ENCODE measurements at places on chromosomes 2 and 18.

- peak; percentile 25 for DNase-seq
Observed at GRCh38 chr2:187581125-187581896, 27.1 kb upstream of the TFPI start.

GRCh38 chr2:234324116-234324515, 172.8 kb downstream of the ARL4C start:
- DNase-seq, result no peak

DNA sequence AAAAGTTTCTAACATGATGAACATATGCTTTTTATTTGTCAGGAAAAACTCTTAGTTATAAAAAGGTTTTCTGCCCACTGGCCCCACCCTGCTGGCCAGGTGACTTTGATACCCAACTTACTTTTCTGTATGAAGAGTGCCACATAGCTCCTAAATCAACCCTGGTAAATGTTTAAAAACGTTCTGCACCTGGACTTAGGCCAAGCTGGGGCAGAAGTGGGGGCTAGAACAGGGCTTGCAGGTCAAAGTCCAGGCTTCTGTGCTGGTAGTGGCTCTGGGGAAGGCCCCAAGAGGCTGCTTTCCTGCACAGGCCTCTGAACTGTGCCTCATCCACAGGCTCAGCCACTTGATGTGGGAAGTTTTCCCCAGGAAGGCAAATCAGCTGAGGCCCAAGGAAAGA, 171.7 kb downstream of the ANKRD30B start:
- no peak for DNase-seq

DNA sequence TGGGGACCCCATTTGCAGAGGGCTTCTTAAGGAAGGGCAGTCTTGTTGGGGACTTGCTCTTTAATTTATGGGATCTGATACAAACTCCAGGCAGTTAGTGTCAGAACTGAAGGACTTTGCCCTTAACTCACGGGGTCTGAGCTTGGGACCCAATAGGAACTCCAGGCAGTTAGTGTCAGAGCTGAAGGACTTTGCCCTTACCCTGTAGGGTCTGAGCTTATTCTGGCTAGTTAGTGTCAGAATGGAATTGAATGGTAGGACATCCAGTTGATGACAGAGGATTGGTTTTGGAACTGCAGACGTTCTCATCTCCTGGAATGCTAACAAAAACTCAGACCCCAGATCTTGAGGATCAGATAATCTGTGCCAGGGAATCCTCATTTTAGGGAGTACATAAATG, 256.9 kb upstream of the COPS8 start:
- no peak for DNase-seq

GRCh38 chr2:205800773-205801172, 118.5 kb downstream of the NRP2 start:
- no peak for DNase-seq

GRCh38 chr2:157178874-157179273, 78.6 kb upstream of the GALNT5 start:
- DNase-seq, result no peak

DNA sequence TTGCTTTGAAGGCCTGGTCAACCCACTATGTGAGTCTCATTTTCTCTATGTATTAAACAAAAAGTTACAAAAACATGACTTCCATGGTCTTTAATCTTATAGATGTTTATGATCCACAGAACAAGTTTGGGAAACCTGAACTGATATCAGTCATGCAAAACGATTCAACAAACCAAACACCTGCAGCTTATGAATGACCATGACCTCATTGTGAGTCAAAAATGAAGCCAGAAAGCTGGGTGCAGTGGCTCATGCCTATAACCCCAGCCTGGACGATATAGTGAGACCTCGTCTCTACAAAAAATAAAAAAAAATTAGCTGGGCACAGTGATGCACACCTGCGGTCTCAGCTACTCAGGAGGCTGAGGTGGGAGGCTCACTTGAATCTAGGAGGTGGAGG, 270.4 kb upstream of the CCDC68 start:
- DNase-seq, result no peak

GRCh38 chr2:203772456-203773165, 66.2 kb downstream of the CD28 start:
- no peak for DNase-seq

DNA sequence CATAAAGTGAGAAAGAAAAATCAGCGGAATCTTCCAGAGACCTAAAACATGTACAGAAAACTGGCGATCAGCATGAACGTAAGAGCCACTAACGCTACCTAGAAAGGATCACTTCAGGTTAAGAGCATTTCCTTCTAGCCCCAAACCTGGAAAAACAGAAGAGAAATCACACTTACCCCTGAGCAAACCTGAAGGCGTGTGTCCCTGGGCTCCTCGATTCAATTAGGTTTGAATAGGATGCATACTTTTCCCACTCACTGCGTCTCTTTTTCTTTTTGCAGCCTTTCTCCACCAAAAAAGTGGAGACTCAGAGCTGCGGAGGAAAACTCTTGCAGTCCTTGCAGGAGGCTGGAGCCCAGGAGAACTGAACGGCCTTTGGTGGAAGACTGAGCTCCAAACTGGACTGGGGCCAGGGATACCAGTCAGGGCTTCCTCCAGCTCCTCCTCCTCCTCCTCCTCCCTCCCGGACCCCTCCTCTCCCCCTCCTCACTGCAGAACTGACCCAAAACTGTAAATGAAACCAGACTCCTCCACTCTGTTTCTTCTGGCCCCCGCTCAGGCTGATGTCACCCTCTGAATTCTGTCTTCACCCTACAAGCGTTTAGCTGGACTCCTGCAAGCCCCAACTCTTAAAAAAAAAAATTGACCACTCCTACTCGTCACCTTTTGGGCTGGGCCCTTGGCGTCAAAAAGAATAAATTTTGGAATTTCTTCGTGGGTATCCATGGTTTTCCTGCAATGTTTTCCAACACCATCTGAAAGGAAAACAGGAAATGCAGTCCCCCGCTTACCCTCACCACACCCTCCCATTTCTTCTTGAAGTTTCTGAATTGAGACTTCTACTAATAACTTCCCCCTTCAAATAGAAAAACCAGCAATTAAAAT, at the start of gene COL6A3:
COL6A3 (minus strand) TSS at position 388 of the 885 bp plus-strand sequence. CDS start 17,347 bp downstream, outside the sequence.
- DNase-seq, result no peak

GRCh38 chr2:60641811-60642788, 88.6 kb upstream of the BCL11A start:
- peak; percentile 81 for DNase-seq

GRCh38 chr2:215530191-215530968, 94.5 kb upstream of the FN1 start:
- no peak for DNase-seq

DNA sequence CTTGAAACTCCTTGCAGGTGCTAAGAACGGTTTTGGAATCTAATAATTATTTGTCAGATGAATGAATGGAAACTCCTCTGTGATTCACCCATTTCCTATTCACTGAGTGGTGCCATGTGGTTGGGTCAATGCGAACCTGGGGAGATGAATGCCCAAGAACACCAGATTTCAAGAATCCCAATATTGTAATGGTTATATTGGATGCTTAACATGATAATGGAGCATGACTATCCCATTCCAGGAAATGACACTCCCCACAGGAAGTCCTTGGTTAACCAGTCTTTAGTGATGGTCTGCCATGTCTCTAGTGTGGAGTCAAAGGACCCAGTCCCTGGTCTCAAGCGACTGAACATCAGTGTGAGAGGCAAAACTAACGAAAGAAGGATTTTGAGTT, 67.9 kb upstream of the ST3GAL5 start:
- no peak for DNase-seq

DNA sequence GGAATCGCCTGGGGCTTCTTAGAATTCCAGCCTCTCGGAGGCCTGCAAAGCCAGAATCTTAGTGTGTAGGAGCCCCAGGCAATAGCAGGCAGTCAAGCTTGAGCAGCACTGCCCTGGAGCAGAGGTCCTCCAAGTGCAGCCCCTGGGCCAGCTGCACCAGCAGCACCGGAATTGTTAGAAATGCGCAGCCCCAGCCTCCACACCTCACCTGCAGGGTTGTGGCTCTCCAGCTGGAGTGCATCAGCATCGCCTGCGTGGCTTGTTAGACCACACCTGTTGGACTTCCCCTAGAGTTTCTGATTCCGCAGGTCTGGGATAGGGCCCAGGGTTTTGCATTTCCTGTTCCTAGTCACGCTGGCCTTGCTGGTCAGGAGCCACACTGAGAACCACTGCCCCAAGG, 100.3 kb downstream of the ASAP2 start:
- DNase-seq, result no peak

GRCh38 chr2:204078003-204078698, 141.6 kb downstream of the ICOS start:
- no peak for DNase-seq

GRCh38 chr2:191773136-191773535, 73.8 kb downstream of the CAVIN2 start:
- no peak for DNase-seq

DNA sequence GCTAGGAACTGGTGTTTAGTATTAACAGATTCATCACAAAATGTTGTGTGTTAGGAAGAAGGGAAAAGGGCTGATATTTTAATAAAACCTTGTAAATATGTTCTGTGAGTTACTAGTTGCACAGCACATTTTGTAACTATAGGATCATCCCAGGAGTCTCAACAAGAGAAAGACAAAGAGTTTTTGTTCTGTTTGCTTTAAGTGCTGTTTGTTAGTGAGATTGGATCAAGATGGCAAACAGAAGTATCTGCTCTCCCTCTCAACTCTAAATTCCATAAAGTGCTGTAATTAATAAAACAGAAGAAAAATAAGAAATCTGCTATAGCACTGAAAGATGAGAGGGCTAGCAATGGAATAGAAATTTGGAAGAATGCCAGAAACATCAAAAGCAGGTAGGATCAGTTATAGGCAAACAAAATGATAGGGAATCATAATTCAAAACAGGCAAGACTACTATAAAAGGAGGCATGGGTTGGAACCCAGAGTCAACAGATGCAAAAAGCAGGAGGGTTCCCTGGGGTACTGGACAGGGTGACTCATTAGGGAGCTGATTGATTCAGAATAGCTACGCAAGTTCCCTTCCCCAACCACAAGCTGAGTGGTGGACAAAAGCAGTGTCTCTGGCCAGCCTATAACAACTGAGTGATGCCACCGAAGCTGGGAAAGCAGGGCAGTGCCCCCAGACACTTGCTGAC, 75.8 kb downstream of the DYNC1I2 start:
- no peak for DNase-seq

GRCh38 chr18:33596178-33596854, 18.3 kb downstream of the ASXL3 start:
- no peak for DNase-seq

GRCh38 chr2:154032220-154032619, 160.5 kb downstream of the GALNT13 start:
- no peak for DNase-seq

- DNase-seq, result no peak
Observed at GRCh38 chr18:8249811-8250210, 359.4 kb upstream of the RAB12 start.

- no peak for DNase-seq
Observed at GRCh38 chr2:113282747-113283533, 4.2 kb upstream of the PAX8 start.

- DNase-seq, result no peak
Observed at GRCh38 chr2:66571918-66572317, 137.0 kb downstream of the MEIS1 start.

DNA sequence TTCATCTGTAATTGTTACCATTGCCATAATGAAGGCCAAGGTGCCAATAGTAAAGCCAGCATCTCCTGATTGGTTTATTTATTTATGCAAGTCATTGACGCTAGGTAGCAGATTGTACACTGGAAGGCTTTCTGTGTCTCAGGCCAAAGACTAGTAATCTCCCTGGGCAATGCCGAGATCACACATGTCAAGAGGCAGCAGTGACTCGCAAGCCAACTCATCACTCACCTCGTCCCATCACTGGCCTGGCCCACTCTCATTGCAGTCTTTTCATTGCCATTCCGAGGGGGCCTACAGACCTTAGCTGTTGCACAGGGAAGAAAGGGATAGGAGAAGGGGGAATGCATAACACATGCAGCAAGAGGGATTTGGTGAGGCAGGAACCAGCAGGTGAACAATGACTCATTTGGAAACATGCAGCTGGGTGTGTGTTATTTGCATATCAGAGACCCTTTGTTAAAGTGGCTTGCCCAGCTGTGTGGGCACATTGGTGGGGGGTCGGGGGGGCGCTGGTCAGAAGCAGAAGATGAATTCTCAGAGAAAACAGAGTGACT, 448.7 kb upstream of the HNRNPA3 start:
- peak; percentile 93 for DNase-seq

GRCh38 chr18:76565238-76566173, 70.5 kb upstream of the ZNF516 start:
- DNase-seq, result no peak

- peak; percentile 82 for DNase-seq
Observed at GRCh38 chr2:39469807-39470206, 32.7 kb upstream of the MAP4K3 start.

DNA sequence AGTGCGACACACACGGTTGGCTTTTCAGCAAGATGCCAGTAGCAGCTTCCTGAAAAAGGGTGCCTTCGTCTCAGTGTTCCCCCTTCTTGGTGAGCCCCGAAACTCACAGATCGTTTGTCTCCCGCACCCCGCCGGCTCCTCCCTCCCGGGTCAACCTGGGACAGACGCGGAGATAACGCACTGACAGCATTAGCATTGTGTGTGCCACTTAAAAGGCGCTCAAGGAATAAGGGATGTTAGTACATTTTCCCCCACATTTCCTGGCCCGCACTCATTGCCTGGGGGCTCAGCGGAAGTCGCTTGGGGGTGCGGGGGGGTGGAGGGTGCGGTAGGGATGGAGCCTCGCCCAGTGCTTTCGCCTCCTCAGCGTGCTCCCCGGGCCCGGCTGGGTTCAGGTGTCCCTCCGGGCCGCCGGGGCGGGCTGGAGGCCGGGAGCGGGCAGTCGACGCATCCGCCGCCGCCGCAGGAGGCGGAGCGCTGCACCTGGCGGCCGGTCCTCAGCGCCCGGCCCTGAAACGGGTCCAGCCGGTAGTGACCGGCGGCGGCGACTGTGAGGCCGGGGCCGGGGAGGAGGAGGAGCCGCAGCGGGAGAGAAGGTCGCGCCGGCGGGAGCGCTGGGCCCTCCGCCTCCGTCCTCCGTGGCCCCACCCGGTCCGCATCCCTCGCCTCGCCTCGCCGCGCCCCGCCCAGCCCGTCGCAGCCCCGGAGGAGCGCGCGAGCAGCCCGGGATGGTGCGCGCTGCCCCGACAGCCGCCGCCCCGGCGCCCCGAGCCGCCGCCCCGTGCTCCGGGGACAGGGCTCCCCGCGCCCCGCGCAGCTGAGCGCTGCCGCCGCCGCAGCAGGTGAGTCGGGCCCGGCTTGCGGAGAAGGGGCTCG, at the start of gene MFSD6:
MFSD6 (plus strand) TSS at position 694 of the 876 bp plus-strand sequence. CDS start 27,675 bp downstream, outside the sequence.
- DNase-seq, result peak; percentile 54

Data from OCI-LY7 (cell line).